ENCODE measurements at places on chromosomes 1 and 21.
A peak's percentile ranks its signal among the peaks of the same experiment; 100 is the strongest.

GRCh38 chr1:86972262-86972661, 57.8 kb downstream of the HS2ST1 start:
- no peak for DNase-seq

- no peak for DNase-seq
These were observed 10.0 kb upstream of the AGPAT3 start for GRCh38 chr21:43854773-43855633.

DNA sequence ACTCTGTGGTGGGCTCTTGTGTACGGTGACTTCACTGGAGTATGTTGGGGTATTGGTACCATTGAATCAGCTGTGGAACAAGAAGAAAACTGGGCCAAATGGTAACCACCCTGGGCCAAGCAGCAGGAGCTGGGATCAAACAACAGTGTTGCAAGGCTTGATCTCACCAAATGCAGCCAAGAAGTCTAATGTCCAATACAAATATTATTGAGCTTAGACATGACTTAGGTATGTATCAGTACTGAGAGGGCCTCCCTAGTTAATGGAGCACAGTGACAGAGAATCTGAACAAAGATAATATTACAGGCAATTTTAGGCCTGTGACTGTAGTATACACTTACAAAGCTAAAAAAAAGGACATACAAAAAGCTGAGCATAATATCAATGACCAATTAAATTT, 604.8 kb downstream of the PLA2G4A start:
- DNase-seq: no peak

- peak; percentile 64 for DNase-seq
These were observed 282.2 kb downstream of the RRAGC start for GRCh38 chr1:38577385-38577784.

GRCh38 chr1:119974013-119974412, 77.7 kb upstream of the ADAM30 start:
- DNase-seq: no peak

GRCh38 chr1:62706985-62707743, 19.0 kb upstream of the DOCK7 start:
- DNase-seq: no peak

- DNase-seq: no peak
These were observed 106.7 kb downstream of the TM2D1 start for GRCh38 chr1:61618193-61618592.

DNA sequence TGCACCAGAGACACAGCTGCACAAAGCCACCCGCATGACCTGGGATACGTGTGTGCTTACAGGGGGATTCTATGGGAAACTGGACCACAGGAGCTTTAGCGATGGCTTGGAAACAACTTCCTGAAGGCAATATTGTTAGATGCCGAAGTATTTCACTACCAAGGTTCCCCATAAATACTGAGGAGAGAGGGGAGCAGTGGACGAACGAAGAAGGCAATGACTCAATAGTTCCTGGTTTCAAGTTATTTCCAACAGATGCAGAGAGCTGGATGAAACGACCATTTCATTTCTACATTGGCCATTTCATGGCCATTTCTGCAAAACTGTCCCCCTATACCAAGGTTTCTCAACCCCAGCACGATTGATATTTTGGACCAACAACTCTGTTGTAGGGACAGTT, 61.3 kb downstream of the CD34 start:
- no peak for DNase-seq

GRCh38 chr1:19083081-19083480, 126.6 kb upstream of the IFFO2 start:
- DNase-seq: no peak

DNA sequence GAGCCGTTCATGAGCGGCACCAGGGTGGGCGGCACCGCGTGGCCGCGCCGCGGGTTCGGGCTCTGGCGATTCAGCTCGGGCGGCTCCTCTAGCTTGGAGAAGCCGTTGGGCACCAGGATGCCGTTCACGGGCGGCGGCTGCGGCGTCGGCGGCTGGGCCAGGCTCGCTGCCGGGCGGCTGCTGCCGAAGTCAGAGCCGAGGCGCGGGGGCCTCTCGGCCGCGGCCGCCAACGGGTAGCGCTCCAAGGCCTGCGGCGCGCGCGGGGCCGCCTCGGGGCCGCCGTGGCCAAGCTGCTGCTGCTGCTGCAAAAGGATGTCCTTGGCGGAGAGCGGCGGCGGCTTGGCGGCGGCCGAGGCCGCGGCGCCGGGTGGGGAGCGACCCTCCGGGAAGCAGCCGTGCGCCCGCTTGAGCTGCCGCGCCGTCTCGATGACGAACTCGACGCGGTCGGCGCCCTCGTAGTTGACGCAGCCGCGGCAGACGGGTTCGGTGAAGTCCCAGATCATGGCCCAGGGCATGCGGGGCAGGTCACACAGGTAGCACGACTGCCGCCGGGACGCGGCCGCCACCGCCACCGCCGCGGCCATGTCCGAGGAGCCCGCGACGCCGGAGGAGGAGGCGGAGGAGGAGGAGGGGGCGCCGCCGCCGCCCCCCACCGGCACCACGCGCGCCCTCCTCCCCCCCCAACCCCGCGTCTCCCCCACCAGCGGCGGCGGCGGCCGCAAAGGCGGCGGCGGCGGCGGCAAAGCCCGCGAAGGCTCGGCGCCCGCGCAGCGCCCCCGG, 877 bp downstream of the IRF2BP2 start:
- DNase-seq: peak; percentile 77

DNA sequence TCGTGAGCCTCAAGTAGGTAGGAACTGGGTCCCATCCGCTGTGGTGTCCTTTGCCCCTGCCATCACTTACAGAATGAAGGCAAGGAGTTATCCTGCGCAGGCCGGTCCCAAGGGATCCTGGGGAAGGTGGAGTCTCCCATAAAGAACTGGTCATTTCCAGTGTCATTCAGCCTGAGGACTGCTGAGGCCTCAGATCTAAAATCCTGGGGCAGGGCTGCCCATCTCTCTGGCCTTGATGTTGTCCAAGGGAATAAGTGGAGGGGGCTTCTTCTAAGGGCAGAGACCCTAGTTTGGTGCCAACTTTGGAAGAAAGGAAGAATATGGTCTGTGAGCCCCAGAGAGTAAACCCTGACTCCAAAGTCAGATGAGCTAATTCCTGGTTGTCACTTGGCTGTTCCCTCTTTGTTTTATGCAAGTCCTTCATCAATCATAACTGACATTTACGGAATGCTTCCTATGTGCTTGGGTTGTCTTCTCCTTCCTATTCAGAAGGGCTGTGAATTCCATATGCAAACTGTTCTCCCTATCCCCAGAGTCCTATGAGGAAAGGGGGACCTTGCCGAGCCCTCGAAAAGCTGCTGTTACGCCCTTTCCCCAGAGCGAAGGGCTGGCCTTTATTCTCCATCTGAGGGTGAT, 6.9 kb downstream of the IFI6 start:
- no peak for DNase-seq

- no peak for DNase-seq
These were observed 102.3 kb downstream of the OMA1 start for GRCh38 chr1:58443986-58444868.

GRCh38 chr1:77220687-77221463, 1.6 kb upstream of the PIGK start:
- no peak for DNase-seq
